Amygdala (tissue), 56 donors: ENCODE measurements at places on chromosomes 5 and 9.
A peak's percentile ranks its signal among the peaks of the same experiment; 100 is the strongest.

GRCh38 chr9:31597977-31598376 is 786.5 kb upstream of the ACO1 start:
- DNase-seq = no peak

DNA sequence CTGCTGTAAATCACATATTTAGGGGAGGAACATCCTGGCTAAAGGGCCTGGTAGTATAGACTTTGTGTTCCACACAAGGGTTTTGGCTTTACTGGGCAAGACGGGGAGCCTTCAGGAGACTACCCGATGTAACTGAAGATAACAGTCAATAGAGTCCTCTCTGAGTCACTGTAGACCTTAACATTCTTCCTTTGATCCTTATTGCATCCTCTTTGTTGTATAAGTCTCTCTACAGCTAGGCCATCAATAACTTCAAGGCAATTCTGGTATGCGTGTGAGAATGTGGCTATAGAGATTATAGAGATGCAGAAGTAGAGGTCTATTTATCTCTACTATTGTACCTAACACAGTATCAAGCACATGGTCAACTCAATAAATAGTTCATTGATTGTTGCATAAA is 67.3 kb upstream of the STK32A start:
- DNase-seq = no peak

DNA sequence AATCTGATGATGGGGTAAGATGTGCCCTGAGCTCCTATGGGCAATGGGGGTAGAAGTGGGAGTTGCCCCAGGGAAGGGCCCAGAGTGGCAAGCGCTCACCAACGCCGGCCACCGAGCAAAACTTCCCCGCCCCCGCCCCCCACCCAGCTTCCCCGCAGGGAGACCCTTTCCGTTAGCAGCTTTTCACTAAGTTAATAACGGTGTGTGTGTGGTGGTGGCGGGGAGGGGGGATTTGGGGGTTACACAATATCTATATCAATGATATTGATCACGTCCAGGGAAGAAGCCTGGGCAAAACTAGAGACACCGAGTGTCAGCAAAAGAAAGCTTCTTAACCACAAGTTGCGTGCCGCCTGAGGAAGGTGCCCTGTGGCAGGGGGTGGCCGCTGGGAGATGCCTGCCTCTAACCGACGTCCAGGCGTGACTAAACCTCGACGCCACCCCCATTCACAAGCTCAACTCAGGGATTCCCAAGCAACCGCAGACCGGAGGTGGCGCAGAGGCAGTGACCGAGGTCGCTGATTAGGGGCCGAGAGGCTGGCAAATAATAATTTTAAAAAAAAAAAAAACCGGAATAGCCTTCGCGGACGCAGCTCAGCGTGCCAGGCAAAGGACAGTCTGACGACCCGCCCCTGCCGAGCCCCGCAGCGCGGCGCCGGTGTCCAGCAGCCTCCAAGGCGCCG is 222.6 kb downstream of the MEF2C start:
- DNase-seq = peak; percentile 77

DNA sequence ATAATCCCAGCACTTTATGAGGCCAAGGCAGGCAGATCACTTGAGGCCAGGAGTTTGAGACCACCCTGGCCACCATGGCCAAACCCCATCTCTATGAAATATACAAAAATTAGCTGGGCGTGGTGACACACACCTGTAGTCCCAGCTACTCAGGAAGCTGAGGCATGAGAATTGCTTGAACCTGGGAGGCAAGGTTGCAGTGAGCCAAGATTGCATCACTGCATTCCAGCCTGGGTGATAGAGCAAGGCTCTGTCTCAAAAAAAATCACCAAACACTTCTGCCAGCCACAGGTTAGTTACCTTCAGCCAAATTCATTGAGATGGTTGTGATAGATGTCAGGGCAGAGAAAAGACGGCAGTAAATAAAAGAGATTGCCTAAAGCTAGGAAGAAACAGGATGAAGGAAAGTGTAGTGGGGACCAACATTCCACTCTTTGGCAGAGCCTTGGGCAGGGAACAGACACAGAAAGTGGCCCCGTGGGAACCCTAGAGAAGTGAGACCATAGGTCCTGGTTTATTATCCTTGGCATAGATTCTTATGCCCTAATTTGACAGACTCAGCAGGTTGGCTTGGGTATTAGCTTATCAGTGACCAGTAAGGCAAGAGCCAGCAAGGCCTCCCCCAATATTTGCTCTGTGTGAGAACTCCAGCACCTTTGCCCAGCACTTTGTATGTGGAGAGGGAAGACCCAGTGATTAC is 5.5 kb upstream of the CEP120 start:
- no peak for DNase-seq

GRCh38 chr5:83866181-83866580 is 145.5 kb upstream of the HAPLN1 start:
- no peak for DNase-seq

GRCh38 chr5:31047621-31048020 is 145.9 kb upstream of the CDH6 start:
- DNase-seq = no peak

- DNase-seq = no peak
Measured at GRCh38 chr9:136007934-136008692, 46.9 kb upstream of the UBAC1 start.

GRCh38 chr5:152942633-152943336 is 537.7 kb upstream of the NMUR2 start:
- DNase-seq = no peak

DNA sequence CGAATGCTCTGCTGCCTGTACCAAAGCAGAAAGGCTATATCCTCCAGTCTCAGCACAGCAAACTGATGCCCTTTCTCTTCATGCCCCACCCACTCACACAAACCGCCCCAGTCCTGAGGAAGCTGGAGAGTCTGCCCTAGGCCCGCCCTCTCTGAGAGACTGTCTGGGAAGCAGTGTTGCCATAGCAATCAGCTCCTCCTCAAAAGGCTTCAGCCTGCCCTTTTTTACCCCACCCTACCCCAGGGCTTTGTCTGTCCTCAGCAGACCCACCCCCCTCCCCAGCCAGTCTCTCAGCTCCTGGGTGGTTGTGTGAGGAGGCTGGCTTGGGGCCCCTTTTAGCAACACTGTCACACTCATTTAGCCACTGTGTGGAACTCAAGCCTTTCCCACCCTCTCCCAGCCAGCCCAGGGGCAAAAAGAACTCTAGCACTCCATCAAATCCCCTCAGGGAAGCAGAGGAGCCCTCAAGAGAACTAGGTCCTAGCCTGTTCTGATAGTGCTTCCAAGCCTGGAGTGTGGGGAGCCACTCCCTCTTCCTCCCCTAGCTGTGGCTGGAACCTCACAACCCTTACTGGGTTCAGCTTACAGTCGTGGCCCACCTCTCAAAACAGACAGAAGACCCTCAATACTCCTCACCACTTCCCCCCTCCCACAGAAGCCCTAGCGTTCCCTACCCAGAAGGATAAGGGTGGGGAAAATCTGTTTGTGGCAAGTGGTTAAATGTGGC is 1.4 kb downstream of the ATOSB start:
- peak; percentile 24 for DNase-seq

- no peak for DNase-seq
Measured at GRCh38 chr5:15252331-15252730, 247.6 kb upstream of the FBXL7 start.

DNA sequence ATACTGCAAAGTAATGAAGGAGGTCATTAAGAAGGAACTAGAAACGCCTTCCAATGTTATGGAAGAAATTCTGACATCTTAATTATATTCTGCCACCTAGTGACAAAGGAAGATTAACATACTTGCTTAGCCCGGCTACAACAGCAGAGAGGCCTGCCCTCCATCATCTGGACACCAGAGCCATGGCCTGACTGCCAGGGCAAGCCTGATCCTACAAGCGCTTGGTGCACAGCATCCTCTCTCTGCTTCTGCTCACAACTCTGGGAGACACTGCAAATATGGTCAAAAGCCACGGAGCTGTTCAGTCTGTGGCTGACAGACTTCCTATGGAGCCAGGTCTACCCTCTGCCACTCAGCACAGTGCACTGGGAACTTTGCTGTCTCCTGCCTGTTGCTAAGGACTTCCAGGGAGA is 87.3 kb upstream of the SLC44A1 start:
- peak; percentile 34 for DNase-seq

DNA sequence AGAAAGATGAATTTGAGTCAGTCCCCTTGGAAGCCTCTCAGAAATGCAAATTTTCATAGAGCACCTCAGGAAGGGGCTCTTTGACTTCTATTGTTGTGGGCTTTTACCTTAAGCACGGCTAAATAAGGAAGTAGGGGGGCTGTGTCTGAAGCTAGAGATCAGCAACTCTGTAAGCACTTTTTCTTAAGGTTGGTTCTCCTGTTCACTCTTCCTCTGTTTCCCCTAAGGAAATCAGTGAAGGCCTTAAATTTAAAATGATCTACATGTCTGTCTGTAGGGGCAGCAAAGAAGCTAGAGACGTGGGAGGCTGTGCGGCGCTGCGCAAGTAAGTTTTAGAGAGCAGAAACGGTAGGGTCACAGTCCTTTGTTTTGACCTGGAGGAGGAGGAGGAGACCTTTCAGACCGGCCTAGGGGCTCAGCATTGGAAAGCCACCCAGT is 1.2 kb upstream of the CDC14B start:
- DNase-seq = no peak

GRCh38 chr5:64622991-64623390 is 67.3 kb upstream of the SHISAL2B start:
- no peak for DNase-seq

DNA sequence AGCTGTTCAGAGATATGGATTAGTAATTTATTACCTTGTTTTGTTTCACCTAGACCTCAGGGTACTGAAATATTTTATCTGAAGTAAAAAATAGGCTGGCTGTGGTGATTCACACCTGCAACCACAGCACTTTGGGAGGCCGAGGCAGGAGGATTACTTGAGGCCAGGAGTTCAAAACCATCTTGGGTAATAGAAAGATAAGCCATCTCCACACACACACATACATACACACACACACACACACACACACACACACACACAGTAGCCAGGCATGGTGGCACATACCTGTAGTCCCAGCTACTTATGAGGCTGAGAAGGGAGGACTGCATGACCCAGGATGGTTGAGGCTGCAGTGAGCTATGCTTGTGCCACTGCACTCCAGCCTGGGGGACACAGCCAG is 3.7 kb downstream of the ANXA2R start:
- DNase-seq = no peak

DNA sequence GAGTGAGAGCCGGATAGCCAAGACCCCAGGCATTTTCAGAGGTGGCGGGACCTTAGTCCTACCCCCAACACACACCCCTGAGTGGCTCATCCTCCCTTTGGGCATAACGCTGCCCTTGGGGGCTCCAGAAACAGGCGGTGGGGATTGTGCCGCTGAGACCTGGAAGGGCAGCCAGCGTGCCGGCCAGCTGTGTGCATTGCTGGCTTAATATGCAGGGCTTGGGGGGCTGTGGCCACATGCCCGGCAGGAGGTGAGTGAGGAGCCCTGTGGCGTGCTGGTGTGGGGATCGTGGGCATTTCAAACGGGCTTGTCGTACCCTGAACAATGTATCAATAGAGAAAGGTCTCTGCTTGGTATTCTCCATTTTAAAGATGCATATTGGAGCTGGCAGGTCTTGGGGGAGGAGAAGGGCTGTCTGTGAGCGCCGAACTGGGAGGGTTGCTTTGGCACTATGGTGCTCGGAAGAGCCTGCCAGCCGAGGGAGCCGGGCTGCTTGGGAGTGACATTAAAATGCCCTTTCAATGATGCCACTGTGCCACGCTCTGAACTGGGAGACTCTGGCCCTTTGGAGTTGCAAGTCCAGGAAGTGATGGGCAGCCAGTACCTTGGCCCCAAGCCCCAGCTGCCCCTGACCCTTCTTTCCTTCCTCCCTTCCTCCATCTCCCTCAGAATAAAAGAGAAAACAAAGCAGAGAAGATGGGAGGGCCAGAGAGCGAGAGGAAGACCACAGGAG is 11.2 kb upstream of the OLFM1 start:
- DNase-seq = no peak

GRCh38 chr9:16611983-16612382 is 258.5 kb downstream of the BNC2 start:
- DNase-seq = no peak

DNA sequence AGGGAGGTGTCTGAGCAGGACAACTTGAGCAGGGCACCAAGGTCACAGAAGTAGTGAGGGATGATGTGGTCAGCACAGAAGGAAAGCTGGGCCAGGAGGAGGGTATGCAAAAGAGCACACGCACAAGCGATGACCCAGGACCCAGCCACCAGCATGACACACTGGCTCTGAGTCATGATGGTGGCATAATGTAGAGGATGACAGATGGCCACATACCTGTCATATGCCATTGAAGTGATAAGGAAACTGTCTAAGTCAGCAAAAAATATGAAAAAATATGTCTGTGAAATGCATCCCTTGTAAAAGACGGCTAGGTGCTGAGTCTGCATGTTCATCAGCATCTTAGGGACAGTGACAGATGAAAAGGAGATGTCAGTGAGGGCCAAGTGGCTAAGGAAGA is 380 bp downstream of the OR1J1 start:
- no peak for DNase-seq

GRCh38 chr9:135976531-135976930 is 15.4 kb upstream of the UBAC1 start:
- DNase-seq = no peak

DNA sequence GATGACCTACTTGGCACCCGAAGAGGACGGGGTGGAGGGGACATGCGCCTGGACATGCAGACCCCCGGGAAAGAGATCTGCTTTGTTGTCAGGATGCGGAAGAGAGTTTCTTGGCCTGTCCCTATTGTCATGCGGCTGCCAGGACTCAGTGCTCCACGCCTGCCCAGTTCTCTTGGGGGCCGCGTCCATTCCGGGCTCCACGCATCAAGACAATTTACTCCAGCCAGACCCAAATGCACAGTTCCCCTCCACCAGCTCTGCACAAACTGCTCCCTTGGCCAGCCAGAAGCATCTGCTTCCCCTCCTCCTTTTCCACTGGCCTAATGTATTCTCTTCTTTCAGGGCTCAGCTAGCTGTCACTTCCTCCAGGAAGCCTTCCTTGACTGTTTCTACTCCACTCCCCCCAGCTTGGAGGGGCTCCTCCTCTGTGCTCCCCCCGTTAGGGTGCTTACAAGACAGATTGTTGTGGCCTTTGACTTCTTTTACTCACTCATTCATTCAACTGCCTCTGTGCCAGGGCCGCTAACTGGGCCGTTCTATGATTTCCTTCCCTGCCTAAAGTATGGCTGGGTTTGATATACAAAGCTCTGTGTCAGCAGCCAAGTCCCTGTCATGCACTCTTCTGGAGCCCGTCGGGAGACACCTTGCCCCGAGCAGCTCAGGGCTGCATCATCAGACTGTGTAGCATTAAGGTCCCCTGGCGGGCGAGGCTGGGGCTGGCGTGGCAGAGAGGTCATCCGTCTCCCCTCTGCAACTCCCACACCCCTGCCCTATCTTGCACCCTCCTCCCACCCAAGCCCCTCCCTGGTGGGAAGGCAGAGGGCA is 6.6 kb downstream of the FIBCD1 start:
- DNase-seq = no peak

DNA sequence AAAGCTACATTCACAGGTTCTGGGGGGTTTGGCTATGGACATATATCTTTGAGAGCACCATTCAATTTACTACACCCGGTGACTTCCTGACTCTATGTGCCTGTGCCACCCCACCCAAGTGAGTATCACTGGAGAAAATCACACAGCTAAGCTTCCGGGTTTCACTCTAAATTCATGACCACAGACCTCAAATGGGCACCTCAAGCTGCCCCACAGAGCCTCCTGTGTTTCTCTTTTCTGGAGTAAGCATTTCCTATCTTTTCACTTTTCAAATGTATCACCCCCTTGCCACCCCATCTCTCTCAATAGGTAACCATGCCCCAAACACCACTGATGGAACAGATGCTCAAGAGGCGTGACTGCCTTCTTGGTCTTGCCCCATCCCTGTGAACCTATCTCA is 49.2 kb upstream of the NEK6 start:
- DNase-seq = no peak
